ENCODE measurements at places on chromosomes 11 and 22.

DNA sequence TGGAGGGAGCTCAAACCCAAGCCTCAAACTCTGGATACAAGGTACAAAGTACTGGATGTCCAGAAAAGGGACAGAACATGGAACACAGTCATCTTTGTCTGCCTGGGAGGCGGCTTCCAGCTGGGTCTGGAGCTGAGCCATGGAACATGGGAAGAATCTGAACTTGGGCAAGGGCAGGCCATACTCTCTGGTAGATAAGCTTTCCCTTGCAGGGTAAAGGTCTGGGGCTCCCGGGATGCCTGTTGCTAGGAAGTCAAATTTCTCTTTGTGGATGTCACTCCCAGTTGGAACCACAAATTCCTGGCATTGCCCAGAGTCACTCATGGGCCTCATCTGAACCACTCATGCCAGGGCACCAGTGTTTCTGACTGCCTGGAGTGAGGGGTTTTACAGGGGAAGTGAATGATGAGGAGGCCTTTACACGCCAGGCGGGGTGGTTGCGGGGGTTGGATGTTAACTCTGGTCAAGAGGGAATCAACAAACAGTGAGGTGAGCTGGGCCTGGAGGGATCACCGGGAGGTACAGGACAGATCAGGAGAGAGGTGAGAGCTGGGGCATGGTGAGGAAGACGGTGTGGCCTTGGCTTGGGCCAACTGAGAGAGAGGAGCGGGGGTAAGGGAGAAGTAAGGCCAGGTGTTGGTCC, 5.7 kb downstream of the FTH1 start:
- DNase-seq = peak; percentile 89

DNA sequence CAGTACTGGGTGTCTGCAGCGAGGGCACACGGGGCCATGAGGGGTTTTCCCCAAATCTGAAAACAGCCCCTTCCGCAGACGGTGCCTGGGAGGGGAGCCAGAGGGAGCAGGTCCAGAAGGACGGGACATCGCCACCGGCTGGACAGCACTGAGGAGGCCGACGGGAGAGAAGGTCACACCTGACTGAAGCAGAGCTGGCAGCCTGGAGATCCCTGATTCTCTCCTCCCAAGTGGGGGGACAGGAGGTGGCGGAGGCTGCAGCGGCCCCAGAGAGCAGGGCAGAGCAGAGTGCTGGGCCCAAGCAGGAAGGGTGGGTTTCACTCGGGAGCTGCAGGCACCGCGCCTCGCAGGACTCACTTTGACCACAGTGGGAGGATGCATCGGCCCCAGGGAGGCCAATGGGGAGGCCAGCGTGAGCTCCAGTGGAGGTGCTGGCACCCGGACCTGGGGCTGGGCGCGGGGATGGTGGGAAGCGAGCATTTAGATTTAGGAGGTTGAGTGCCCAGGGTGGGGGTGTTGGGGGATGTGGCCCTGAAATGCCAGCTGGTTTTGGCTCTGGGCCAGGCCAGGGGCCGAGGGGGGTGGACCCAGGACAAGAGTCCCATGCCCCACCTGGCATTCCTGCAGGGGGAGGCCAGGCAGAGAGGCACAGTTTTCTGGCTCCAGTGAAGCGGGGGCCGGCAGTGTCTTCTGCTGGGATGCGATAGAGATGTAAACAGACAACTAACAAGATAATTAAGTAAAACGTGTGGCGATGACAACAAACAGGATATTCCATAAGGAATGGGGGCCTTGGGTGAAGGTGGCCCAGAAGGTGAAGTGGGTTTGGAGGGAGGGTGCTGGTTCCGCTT, 92.3 kb upstream of the FGF3 start:
- DNase-seq = no peak

DNA sequence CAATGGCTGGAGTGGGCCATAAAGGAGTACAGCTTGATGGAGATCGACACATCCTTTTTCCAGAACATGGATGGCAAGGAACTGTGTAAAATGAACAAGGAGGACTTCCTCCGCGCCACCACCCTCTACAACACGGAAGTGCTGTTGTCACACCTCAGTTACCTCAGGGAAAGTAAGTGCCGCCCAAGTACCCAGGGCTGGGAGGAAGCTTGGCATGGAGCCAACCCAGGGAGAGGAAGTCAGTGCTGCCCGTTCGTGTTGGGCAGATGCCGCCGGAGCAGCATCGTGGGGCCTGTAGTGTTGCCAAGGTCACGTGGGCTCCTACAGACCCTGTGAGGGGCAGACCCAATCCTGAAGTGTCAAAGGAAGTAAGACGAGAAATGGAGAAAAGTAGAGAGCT, 78.9 kb downstream of the FLI1 start:
- no peak for DNase-seq

DNA sequence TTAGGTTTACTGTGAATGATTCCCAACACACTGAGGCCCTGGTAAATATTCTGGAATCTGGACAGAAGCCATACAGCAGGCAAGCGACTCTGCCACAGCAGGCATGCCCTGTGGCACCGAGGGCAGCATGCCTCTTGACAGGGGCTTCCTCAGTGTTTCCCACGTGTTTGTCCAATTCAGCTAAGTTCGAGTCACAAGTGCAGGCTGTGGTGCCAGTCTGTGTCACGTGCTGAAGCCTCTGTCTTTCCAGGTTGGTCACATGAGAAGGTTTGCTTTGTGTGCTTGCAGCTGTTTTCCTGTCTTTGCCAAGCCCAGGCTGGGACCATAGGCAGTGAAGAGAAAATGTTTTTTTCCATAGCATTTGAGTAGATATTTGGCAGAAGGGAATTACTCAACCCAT, 2.4 kb upstream of the PPFIBP2 start:
- DNase-seq = no peak

DNA sequence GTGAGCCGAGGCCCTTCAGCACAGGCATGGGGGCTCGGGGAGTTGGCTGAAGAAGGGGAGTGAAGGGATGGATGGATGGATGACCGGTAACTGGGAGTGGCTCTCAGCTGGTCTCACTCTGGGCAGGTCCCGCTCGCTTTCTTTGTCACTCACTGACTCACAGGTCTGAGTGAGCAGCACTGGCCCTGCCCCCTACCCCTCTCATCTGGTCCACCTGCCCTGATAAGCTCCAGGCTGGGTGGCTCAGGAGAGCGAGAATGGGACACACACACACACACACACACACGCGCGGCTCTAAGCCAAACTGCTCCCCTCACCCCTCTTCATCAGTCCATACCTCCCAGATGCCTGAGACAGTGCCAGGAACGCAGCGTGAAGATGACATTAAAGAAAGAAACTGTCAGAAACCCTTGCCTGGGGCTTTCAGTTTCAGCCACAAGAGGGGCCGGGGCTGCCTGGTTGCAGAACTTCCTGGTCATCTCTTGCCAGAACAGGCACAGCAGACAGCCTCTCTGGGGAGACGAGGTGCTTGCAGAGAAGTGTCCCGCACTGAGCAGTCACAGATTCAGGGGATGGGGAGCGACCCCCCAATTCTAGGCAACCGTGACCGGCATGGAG, 16.5 kb upstream of the SHISAL1 start:
- DNase-seq = no peak

DNA sequence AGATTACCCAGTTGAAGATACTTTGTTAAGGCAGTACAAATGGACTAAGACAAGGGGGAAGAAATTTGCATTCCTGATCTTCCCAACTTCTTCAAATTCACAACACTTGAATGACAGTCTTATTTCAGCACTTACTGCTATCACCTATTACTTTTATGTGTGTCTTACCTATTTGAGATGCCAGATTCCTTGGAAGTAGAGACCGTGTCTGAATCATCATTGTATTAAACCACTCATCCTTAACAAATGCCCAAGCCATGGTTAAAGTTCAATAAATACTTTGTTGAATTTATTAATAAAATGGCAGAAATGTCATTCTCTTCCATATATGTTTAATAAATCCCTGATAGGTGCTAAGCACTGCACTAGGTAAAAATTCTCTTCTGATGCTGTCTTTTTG, 18.3 kb downstream of the SC5D start:
- DNase-seq = no peak

All from amniotic epithelial cell (primary cell).